CD4-positive, CD25-positive, alpha-beta regulatory T cell (primary cell): ENCODE measurements at places on chromosomes 11 and 22.

DNA sequence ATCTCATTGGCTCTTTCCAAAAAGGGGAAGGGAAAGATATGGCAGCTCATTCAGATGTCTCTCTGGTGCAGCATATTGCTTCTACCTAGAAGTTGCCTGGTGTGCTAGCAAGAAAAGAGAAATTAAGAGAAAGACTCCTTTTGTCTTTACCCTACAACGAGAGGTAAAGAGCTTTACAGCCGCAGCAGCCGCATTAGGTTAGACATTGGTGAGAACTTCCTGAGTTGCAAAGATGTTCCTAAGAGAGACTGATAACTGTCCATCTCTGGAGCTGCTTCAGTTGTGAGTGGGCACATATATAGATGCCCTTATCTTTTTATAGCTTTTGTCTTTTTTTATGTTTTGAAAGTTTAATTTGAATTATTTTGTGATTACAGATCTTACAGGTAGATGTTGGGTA, 80.8 kb upstream of the NNMT start:
- DNase-seq: no peak

DNA sequence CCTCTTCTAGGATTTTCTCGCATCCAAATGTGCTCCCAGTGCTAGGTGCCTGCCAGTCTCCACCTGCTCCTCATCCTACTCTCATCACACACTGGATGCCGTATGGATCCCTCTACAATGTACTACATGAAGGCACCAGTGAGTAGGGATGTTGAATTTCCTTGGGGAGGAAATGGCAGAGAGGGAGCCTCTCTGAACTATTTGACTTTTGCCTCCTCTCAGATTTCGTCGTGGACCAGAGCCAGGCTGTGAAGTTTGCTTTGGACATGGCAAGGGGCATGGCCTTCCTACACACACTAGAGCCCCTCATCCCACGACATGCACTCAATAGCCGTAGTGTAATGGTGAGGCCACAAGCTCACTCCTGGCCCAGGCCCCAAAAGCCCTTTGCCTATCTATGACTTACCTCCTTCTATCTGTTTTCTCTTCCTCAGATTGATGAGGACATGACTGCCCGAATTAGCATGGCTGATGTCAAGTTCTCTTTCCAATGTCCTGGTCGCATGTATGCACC, 2.5 kb downstream of the TAF10 start:
- no peak for DNase-seq

DNA sequence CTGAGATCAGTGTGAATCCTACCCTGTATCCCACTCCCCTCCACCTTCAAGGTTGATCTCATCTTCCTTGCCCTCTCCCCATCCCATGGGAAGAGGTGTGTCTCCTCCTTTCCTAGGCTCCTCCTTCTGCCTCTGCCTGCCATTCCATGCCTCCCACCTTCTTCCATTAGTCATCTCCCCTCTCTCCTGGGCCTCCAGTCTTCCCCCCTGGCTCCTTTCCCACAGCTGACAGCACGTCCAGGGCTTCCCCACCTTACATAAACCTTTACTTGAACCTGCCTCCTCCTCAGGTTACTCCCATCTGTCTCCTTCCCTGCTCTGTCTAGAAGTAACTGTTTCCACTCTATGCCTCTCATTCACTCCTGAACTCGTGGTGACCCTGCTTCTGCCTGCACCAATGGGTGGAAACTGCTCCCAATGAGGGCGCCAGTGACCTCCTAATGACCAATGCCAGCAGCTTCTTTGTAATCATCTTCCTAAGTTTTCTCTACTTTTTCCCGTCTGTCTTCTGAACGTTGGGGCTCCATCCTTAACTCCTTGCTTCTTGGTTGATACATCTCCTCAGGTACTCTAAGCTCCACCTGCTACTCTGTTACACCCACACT, 266.9 kb upstream of the NARS2 start:
- no peak for DNase-seq

DNA sequence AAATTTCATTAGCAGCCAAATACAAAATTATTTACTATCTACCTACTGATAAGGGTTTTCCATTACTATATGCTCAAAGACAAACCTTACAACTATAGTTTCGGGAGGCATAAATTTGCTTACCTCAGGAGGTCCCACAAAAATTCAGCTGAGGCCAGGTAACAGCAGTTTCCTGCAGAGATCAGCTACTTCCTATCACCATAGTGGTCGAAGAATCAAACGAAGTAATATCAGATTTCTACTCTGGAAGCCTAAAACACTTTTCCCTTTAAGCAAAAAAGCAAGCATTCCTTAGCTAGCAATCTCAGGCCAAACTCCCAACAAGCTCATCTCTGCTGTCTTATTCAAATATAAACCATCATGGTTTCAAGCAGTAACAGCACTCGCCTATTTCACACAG, 3.1 kb downstream of the NAP1L4 start:
- peak; percentile 18 for DNase-seq

- no peak for DNase-seq
Measured at GRCh38 chr11:66789097-66789890, 53.9 kb upstream of the RCE1 start.

DNA sequence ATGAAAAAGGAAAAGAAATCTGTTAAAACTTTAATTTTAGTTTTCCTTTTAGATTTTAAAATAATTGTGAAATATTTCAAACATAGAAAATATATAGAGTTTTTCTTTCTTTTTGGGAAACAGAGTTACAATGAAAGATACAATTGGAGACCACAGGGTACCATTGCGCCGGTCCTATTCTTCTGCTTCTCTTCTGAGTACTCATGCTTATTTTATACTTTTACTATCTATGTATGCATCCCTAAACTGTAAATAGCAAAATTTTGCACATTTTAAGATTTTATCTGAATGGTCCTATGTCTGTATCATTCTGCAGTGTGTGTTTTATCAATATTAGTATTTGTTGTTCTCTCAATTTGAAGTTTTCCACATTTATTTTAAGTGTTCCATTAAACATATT, 65.0 kb downstream of the EHF start:
- DNase-seq: no peak

- no peak for DNase-seq
Measured at GRCh38 chr11:87430821-87431220, 393.1 kb downstream of the TMEM135 start.

- no peak for DNase-seq
Measured at GRCh38 chr11:116948391-116948790, 111.0 kb upstream of the APOA1 start.

GRCh38 chr22:37607010-37607934, 1.4 kb upstream of the GGA1 start:
- peak; percentile 88 for DNase-seq

DNA sequence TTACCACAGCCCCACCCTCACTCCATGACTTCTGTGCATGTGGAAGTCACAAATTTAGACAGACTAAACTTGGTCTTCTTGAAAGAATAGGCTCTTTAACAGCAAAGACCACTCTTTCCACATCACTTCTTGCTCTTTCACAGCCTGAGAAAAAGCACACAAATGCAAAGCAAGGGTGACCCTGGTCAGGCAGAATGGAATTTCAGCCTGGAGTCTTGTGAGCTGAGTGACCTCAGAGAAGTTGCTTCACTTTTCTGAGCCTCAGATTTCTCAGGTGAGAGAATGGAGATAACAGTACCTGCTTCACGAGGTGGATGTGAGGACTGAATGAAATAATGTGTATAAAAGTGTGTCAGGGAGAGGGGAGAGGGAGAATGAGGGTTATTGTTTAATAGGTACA, 26.8 kb upstream of the LIPT2 start:
- DNase-seq: no peak

DNA sequence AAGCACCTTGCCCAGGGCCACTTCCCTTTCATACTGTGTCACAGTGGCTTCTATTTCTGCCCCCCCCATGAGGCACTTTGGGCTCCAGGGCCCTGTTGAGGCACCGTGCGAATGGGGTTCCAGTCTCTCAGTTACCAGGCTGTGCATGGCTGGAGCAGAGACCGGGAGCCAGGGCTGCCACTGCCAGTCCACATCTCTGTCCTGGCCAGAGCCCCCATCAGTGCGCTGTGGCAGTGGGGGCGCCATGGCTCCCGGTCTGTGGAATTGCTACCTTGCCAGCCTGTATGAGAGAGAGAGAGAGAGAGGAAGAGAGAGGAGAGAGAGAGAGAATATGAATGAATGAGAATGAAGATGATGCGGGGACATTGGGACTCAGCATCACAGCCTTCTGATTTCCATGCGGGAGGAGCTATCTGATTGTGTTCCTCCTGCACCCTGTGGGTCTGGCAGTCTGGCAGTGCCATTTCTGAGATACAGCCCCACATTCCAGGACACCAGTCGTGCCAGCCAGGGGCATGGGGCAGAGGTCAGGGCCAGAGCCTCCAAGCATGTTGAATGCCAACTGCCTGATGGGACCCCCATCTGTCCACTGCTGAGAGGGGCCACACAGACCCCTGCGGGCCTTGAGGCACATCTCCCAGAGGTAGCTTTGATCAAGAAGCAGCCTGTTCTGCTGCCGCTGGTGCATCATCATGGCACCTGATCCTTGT, 279.8 kb downstream of the TBC1D22A start:
- DNase-seq: no peak
